Stimulated activated CD4-positive, alpha-beta T cell treated with anti-CD3 and anti-CD28 coated beads, Interleukin-1b, Interleukin-23, amount 100 ng/mL, for 4 hours (primary cell): ENCODE measurements at places on chromosomes 2 and 18.
A peak's percentile ranks its signal among the peaks of the same experiment; 100 is the strongest.

DNA sequence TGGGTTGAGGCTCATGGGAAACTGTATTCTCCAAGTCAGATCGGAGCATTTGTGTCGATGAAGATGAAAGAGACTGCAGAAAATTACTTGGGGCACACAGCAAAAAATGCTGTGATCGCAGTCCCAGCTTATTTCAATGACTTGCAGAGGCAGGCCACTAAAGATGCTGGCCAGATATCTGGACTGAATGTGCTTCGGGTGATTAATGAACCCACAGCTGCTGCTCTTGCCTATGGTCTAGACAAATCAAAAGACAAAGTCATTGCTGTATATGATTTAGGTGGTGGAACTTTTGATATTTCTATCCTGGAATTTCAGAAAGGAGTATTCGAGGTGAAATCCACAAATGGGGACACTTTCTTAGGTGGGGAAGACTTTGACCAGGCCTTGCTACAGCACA is 336.6 kb downstream of the PAX3 start:
- no peak for DNase-seq

DNA sequence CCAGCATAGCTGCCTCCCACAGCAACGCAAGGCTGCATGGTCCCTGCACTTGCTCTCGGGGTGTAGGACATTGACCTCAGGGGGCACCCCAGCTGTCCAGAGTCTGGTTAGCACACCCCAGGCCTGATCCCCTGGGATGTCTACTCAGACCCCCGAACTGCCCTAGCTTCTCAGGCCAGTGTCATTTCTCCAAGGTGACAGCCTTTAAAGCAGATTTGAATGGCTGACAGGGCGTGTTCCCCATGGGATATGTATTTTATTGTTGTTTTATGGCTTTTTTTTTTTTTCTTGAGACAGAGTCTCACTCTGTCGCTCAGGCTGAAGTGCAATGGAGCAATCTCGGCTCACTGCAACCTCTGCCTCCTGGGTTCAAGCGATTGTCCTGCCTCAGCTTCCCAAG is 40.8 kb upstream of the PTMA start:
- DNase-seq, result no peak

DNA sequence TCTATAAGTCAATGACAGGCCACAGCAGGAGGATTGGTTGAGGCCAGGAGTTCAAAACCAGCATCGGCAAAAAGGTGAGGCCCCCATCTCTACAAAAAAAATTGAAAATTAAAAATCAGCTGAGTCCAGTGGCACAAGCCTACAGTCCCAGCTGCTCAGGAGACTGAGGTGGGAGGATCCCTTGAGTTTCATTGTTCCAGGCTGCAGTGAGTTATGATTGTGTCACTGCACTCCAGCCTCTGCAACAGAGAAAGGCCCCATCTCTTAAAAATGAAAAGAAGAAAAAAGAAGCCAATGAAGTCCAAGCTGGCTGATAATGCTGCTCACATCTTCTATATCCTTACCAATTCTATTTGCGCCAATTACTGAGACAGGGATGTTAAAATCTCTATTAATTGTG is 39.1 kb downstream of the MRPS5 start:
- no peak for DNase-seq

DNA sequence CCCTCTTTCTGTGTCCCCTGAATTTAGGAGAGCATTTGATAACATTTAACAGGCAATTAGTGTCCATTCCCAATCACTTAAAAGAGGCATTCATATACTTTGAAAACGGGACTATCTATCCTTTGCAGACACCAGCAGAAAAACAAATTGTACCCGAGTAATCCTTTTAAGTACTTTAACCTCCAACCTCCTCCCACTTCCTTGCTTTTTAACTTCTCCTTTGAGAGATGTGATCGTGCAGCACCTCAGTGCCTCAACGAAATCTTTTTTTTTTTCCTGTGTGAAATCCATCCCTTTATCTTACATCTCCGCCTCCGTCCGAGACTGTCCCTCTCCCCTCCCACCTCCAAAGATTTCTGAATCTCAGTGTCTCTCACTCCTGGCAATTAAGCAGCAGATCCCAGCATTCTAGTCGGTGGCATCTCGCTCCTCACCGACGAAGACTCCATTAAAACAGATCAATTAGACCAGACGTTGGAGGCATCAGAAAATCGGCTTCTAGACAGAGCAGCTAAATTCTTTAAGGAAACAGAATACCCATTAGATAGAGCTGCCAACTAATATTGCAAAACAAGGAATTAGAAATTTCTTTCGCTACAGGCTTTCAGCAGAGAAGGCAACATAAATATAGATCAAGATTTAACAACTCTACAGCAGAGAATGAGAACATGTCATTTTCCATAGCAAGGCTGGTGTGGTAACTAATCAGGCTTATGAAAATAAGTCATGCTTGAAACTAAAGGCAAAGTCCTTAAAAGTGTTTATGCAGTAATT is 1.9 kb upstream of the TMEFF2 start:
- DNase-seq, result no peak

GRCh38 chr2:200713003-200713703 is 98.6 kb upstream of the BZW1 start:
- DNase-seq, result peak; percentile 72

DNA sequence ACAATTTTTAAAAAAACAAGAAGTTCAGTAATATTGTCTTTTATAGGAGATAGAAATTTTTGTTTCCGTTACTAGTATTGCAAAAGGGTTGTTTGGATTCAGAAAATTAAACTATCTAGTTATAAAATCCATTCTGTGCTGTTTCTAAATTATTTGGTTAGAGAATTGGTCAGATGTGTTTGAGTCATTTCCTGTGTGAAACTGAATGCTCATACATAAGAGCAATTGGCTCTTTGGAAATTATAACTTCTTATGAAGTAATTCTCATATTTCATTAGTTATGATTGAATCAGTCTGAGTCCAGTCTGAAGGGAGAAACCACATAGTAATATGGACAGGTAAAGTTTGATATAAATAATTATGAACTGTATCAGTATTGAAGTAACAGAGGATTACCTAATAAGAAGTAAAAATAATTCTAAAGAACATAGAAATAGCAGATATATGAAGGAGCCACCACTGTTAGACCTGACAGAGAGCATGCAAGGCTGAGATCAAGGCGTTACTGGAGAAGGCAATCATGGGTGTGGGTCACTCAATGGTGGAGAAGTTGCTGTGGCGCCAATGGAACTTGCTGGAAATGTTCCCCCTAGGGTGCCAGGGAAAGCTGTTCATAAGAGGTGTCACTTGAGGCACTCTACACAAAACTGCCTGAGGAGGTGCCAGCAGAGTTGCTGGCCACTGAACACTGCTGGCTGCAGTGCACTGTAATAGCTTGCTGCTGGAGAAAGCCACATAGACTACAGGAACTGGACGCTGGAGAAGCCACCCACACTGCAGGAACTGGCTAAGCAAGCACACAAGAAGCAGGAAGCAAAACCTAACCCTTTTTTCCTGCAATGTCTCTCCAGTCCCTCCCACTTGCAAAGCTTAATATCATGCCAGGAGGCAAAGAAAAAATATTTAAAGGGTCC is 18.0 kb upstream of the FAP start:
- DNase-seq, result no peak
